Placental epithelial cell (primary cell): ENCODE measurements at places on chromosomes 5 and 9. TPM values are rescaled to one million over a fixed set of nuclear protein-coding genes. Genes with fewer than 3 reads are reported as not detected.

Gene IFNA2
- not detected in 2 replicates for total RNA-seq

Gene SPINK7
- total RNA-seq = not detected in 2 replicates

Gene ADAMTS19
- total RNA-seq = under 0.01 TPM in 1 of 2 replicates, not detected in the other

Gene TLX3
- 0.22 TPM in 1 of 2 replicates, not detected in the other for total RNA-seq

Gene RC3H2
- total RNA-seq = 35.3 and 38.3 TPM in 2 replicates

Gene COX7C
- total RNA-seq = 114 TPM in 2 replicates

Gene SPATA31C2
- total RNA-seq = not detected in 2 replicates

Gene WDR41
- total RNA-seq = 85.2 and 108 TPM in 2 replicates

Gene CEL
- total RNA-seq = 0.54 and 0.79 TPM in 2 replicates

Gene ADAMTS6
- 350 and 578 TPM in 2 replicates for total RNA-seq

Gene NTRK2
- 0.87 and 7.9 TPM in 2 replicates for total RNA-seq

Gene UBAP1
- 33.4 and 36.0 TPM in 2 replicates for total RNA-seq

Gene PLGRKT
- 6.7 and 14.5 TPM in 2 replicates for total RNA-seq

Gene FRMD3
- under 0.01 and 0.98 TPM in 2 replicates for total RNA-seq

Gene RORB
- total RNA-seq = under 0.01 TPM in 1 of 2 replicates, not detected in the other
